ENCODE measurements at places on chromosomes 7 and 10.

GRCh38 chr10:70068925-70069324, 16.3 kb downstream of the MACROH2A2 start:
- DNase-seq, result no peak

- DNase-seq, result no peak
Observed at GRCh38 chr7:90830308-90830707, 234.2 kb downstream of the CDK14 start.

DNA sequence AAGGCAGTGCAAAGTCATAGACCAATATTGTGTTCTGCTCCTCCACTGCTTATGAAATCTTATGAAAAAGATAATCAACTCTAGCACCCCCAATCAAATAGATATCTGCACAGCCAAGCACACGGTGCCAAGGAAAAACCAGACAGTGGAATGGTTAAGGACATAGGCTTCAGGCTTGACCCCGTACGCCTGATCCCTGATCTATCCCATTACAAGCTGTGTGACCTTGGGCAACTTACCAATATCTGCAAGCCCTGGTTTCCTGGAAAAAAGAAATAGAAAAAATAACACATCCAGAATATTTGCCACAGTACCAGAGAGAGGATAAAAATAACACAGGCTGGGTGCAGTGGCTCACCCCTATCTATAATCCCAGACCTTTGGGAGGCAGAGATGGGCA, 56.9 kb downstream of the GRB10 start:
- DNase-seq, result no peak

DNA sequence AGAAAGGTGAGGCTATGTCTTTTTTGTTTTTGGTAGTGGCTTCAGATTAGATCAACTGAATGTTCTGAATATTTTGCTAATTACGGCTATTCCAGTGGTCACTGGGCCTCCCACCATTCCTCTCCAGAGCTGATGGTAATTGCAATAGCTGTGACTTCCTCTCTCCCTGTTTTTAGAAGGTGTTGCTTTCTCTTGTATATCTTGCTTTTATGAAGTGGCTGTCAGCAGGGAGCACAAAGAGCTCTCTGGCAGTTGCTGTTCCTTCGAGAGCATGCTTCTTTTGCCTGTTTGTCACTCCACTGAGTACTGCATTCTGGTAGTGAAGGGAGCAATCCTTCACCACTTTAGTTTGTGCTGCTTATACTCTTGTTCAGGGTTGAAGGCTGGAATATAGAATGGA, 133.3 kb downstream of the EXOC4 start:
- DNase-seq, result no peak
